ENCODE measurements at places on chromosomes 16 and 17. TPM values are rescaled to one million over a fixed set of nuclear protein-coding genes. Genes with fewer than 3 reads are reported as not detected.

The ZFP3 gene
- total RNA-seq, result 0.81 TPM

The NTN1 gene
- total RNA-seq, result not detected

The HS3ST3A1 gene
- 2.6 TPM for total RNA-seq

The CCL17 gene
- not detected for total RNA-seq

The TNFAIP1 gene
- total RNA-seq, result 42.8 TPM

The CLEC18C gene
- not detected for total RNA-seq

The CPSF4L gene
- total RNA-seq, result not detected

The LPO gene
- total RNA-seq, result not detected

The RFFL gene
- total RNA-seq, result 5.3 TPM

The ZNF688 gene
- 6.6 TPM for total RNA-seq

The KPNA2 gene
- 105 TPM for total RNA-seq

The UMOD gene
- not detected for total RNA-seq

The MEIOB gene
- 0.18 TPM for total RNA-seq

The CA4 gene
- not detected for total RNA-seq

The SULT1A1 gene
- 48.0 TPM for total RNA-seq

The SDR42E2 gene
- total RNA-seq, result under 0.01 TPM

The KRTAP4-5 gene
- not detected for total RNA-seq

The ARHGAP44 gene
- total RNA-seq, result 5.6 TPM

Measured in cardiac atrium fibroblast (primary cell).